ENCODE measurements at places on chromosomes 2 and 18.

DNA sequence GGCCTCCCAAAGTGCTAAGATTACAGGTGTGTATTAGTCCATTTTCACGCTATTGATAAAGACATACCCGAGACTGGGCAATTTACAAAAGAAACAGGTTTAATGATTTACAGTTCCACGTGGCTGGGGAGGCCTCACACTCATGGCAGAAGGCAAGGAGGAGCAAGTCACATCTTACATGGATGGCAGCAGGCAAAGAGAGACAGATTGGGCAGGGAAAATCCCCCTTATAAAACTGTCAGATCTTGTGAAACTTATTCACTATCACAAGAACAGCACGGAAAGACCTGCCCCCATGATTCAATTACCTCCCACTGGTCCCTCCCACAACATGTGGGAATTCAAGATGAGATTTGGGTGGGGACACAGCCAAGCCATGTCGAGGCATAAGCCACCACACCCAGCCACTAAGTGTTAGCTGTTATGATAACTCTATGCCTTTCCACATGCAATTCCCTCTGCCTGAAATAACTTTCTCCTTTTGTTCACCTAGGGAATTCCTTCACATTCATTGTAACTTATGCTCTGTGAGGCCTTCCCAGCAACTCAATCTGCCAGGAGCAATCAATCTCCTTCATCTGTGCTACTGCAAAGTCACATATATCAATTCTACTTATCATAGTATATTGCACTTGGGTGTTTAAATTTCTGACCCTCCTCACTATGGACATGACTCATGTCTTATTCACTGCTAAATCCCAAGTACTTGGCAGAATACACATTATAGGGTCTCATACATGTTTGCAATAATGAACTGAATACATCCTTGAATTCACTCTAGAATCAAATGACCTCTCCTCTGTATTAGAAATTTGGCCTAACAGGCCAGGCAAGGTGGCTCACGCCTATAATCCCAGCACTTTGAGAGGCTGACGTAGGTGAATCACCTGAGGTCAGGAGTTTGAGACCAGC is 7.4 kb downstream of the MCEE start:
- DNase-seq, result no peak

DNA sequence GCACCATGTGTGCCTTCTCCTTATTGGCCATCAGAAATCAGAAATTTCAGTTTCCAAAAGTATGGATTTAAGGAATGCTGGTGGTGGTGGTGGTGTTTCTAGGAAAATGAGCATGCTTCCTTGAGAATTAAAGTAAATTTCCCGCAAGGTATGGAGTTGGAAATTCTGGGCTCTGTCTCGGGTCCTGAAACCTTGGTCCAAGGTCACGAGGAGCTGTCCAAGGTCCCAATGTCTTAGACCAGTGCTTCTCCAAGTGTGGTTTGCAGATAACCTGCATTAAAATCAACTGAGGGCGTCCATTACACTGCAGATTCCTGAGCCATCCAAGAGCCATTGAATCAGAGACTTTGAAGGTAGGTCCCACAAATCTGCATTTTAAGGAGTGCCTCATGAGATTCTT is 210.9 kb upstream of the PKDCC start:
- DNase-seq, result no peak

- no peak for DNase-seq
These were observed 85.3 kb downstream of the METTL4 start for GRCh38 chr18:2485983-2486382.

- no peak for DNase-seq
These were observed 96.9 kb downstream of the OSBPL1A start for GRCh38 chr18:24300703-24301102.

DNA sequence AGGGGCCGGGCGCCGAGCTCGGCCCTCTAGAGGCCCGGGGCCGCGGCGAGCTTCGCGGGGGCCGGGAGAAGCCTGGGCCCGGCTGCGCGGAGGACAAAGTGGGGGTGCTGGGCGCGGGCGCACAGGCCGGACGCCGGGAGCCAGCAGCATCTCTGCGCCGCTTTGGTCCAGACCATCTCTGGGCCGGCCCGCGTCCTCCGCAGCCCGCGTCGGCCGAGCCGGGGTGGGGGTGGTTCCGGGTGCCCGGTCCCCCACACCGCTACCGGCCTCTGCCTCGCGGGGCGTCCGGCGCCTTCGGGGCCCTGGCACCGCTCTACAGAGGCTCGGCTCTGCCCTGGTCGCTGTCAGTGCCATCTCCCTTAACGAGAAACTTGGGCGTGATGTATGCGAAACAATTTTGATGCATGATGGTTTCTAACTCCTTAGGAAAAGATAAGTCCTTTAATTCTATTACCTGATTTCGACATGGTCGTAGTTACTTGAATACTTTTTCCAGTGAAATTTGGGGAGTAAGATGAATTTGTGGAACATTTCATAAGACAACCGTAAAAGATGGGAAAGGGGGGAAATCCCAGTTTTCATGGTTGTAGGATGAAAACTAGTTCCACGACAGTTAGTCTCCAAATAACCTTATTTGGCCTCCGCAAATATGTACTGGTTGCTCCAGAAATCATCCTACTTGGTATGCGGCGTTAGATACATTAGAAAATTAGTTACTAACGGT is 562 bp downstream of the TWSG1 start:
- DNase-seq, result peak; percentile 34

DNA sequence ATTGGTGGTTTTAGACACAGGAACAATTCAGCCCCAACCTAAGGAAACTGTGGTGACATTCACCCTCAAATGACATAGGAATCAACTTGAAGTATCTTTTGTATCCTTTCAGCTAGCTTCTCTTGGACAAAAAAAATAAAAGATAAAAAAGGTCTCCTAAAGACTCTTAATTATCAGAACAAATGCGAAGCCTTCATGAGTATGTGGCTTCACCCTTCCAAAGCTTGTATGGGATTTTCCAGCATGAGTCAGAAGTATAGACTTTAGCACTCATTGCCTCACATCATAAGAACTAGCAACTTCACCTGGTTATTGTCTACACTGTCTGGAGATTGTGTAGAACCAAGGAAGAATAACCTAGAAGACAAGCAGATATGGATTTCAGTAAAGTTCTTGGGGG is 135.4 kb downstream of the LAMA3 start:
- no peak for DNase-seq

GRCh38 chr2:3208591-3208990 is 169.0 kb downstream of the EIPR1 start:
- no peak for DNase-seq

- no peak for DNase-seq
These were observed 47.1 kb downstream of the TRAPPC12 start for GRCh38 chr2:3426615-3427014.

- DNase-seq, result peak; percentile 61
These were observed at the start of gene ZAP70 for GRCh38 chr2:97713296-97714083. Gene ZAP70 (plus strand): TSS chr2:97713576. CDS start chr2:97724037, 10,461 bp downstream.

DNA sequence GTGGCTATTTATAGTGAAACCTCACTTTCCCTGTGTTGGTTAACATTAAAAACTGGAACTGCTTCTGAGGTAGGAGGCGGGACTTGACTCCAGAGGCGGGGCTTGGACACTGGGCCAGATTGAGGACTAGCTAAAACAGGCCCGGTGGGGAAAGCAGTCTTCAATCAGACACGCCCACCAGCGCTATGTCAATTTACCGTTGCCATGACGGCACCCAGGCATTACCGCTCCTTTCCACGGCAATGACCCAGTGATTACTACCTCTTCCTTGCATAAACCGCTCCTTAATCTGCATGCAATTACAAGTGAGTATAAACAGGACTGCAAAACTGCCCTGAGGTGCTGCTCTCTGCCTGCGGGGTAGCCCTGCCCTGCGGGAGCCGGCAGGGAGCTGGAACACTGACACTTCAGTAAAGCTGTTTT is 35.3 kb downstream of the LRRFIP1 start:
- peak; percentile 48 for DNase-seq

DNA sequence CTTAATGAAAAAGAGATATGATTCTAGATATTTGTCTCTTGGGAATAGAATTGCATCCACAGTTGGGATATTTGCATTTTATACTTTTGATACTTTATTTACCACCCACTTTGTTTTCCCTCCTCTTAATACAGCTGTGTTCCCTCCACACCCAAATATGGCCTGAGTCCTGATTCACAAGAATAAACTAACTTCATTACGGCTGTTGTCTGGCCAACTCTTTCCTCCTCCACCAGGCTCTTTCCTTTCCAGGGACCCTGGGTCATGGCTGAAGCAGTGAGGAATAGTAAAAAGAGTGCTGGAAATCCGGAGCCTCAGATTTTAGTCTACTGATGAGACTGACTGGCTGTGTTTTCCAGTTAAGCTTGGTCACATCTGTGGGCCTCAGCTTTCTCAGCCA is 48.4 kb upstream of the STAM2 start:
- DNase-seq, result no peak
